ENCODE measurements at places on chromosomes 12 and 14. TPM values are rescaled to one million over a fixed set of nuclear protein-coding genes. Genes with fewer than 3 reads are reported as not detected.

- DNase-seq, result no peak
These were observed 20.6 kb upstream of the PCNX1 start for GRCh38 chr14:70886421-70887206.

DNA sequence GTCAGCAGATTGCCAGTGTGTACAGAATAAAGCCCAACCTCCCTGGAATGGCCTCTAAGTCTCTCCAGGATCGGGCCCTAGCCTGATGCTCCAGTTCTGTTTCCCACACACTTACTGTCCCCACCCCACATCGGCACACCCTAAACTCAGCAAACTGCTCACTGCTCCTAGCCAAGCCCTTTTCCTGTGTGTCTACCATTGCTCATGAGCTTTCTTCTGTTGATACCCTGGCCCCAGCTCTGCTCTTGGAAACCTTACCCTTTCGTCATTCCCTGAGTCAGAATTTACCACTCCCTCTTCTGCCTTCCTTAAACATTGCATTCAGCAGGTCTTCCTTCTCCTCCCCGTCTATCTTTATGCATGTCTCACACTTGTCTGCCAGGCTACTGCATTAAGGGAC is 158.9 kb downstream of the TMX1 start:
- no peak for DNase-seq

GRCh38 chr12:75725521-75726111 is 214.2 kb upstream of the KRR1 start:
- no peak for DNase-seq

DNA sequence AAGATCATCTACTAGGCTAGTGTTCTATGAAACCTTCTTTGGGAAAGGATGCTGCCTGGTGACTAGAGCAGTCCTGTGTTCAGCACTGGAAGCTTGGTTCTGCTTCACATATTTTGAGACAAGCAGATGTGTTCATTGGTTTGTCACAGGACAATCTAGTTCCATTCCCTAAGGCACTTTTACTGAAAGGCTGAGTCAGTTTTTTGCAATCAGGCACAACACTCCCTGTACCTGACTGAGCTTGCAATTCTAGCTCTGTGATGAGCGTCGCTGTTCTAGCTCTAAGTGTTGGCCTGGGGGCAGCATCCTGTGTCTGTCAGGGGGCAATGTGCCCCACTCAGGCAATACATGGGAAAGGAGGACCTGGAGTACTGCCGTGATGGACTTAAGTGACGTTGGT is 144.4 kb downstream of the CAND1 start:
- DNase-seq, result no peak

HHIPL1 gene
- total RNA-seq, result 0.12 TPM

Data from T-helper 17 cell (primary cell).